ENCODE measurements at places on chromosomes 2 and 18.

DNA sequence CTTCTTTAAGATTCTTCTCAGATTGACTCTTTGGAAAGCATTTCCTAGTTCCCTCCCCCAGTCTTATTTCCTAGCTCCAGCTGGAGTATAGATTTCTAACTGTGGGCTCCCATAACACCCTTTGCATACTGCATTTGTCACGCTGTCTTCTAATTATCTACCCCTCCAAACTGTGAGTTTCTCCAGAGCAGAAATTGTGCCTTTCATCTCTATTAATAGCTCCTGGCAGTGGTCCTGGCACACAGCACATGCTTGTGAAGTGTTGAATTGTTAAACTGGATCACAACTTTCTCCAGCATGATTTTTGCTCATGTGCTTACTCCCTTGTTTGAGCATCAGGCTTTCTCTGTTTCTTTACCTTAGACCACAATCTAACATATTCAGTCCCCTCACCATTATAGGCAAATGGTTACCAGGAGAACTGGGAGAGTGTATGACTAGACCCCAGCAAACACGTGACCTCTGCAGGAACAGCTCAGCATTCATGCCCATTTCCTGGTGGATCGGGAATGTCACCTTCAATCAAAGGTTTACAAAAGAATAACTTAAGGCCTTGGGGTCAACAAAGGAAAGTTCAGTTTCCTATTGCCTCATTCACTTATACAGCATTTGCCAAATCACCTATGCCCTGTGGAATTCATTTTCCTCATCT, 175.7 kb upstream of the TANK start:
- no peak for DNase-seq

- no peak for DNase-seq
Measured at GRCh38 chr2:8026381-8026780, 655.5 kb upstream of the ID2 start.

- DNase-seq, result no peak
Measured at GRCh38 chr2:145961846-145962245, 1441.9 kb upstream of the ZEB2 start.

DNA sequence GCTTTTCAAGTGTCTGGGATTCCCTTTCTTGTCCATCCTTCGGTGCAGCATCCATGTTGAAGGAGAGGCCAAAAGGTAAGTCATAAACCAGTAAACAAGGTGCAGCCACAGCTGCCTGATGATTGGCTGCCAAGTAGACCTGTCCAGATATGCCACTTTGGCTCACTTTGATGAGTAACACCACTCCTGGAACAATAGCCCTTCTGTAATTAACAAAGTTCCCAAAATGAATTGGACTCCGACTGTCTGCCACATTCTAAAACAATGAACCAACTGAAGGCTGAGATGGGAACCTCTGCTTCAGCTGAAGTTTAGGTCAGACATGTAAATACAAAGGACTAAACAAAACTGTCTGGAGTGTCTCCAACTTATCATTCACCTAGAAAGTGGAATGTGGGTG, 82.2 kb upstream of the LGALSL start:
- DNase-seq, result peak; percentile 14

DNA sequence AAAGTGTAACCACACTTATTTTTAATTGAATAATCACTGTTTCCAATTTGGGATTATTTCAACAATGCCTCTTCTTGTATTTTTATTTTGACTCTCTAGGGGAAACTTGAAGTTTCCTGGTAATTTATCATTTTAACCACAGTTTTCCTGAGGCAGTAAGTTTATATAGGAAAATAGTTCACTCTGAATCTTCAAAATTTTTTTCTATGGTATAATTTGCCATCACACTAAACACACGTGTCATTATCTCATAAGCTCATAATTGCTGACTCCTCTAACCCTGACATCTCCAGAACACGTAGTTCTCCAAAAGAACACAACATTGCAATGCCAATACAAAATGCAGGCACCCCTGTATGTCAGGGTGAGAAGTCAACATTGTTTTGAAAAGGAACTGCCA, 102.2 kb upstream of the FZD7 start:
- DNase-seq, result no peak

DNA sequence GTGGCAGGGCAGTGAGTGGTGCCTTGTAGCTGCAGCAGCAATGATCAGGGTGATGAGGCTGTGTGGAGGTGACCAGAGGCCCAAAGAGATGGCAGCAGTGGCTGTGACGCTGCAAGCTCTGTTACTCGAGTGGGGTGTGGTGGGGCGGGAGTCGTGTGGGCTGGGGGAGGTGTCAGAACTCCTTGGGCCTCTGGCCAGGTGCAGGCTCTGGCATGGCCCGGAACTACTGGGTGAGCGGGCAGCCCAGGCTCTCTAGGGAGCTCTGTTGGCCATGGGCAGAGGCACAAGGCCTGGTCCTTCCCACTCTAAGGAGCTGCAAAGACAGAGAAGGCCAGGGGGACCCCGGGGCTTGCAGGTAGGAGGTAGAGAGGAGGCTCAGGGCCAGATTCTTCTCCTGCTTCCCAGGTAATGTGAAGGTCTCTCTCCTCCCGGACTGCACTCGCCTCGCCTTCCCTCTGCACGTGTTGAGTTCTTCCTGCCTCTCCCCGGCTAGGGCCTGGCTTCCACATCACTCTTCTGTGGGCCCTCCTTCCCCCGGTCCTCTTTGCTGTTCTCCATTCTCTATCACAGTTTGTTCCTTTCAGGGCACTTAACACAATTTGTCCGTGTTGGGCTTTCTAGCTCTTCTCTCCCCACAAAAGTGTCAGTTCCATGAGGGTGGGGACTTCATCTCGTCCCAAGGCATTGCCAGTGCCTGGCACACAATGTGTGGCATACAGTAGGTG, 114.8 kb downstream of the MCFD2 start:
- DNase-seq, result peak; percentile 19

- DNase-seq, result no peak
Measured at GRCh38 chr2:145740302-145740701, 1220.4 kb upstream of the ZEB2 start.

DNA sequence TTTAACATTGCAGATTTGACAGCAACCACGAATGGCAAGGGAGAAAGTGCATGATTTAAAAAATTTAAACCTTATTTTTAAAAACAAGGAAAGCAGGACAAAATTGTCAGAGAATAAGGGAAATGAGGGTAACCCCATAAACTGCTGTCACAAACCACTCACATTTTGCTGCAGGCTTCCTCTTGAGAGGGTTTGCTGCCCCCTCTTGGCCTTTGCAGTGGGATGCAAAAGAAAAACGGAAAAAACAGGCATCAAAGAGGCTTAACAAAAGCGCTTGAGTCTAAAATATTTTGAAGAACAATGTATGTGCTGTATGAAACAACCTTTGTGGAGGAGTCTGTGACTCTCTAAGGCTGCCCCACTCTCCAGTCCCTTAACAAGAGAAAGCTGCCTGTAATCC, 91.6 kb downstream of the TMX3 start:
- peak; percentile 45 for DNase-seq

DNA sequence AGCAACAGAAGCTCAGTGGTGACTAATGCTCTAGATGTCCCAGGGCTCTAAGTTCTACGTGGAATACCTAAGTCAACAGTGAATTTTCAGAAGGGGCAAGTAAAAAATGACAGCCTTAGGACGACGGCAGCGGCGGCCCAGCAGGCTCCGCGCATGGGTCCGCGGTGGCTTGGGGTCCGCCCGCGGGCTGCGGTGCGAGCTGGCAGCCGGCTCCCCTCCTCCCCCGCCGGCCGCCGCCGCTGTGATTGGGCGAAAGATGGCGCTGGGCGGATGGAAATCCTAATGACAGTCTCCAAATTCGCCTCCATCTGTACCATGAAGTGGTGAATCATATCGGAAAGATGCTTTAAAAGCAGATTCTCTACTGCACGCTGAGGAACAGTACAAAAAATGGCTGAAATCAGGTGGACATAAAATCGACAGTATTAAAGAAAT, 74.7 kb downstream of the HNRNPLL start:
- DNase-seq, result peak; percentile 66

GRCh38 chr18:52750995-52751394, 411.0 kb downstream of the DCC start:
- no peak for DNase-seq

DNA sequence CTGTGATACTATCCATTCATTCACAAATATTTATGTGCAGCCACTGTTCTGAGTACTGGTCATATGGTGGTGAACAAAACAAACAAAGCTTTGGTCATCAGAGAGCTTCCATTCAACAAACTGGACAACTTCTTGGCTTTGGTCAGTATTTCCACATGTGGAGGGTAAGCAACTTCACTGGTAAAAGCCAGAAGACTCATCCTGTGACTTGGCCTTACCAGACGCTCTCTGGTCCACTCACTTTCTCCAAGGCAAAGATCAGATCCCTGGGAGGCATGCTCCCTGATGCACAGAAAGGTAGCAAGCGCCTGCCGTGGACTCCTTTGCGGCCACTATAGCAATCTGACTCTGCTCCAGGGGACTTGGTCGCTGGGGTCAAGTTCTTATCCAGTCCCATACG, 179.5 kb downstream of the EN1 start:
- DNase-seq, result no peak

GRCh38 chr2:216727346-216728122, 32.2 kb upstream of the IGFBP5 start:
- no peak for DNase-seq

DNA sequence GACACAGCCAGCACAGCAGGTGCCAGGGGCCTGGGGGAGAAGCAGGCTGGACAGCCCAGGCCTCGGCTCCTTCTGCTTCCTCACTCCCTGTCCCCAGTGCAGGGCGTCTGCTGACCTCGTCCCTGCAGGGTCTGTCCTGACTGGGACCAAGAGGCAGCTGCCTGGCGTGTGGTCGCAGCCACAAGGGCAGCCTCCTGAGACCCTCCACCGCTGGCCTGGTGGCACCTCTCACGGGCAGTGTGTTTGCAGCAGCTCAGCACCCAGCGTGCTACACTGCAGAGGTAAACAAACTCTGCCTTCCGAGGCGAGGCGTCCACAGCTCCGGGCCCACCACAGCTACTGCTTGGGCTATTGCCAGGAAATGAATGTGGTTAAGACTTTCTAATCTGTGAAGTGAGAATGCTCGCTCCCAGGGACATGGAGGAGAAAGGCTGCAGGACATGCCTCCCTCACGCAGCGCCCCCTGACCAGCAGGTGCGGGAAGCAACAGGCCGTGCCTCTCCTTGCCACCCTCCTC, 46.1 kb upstream of the HPCAL1 start:
- DNase-seq, result no peak

DNA sequence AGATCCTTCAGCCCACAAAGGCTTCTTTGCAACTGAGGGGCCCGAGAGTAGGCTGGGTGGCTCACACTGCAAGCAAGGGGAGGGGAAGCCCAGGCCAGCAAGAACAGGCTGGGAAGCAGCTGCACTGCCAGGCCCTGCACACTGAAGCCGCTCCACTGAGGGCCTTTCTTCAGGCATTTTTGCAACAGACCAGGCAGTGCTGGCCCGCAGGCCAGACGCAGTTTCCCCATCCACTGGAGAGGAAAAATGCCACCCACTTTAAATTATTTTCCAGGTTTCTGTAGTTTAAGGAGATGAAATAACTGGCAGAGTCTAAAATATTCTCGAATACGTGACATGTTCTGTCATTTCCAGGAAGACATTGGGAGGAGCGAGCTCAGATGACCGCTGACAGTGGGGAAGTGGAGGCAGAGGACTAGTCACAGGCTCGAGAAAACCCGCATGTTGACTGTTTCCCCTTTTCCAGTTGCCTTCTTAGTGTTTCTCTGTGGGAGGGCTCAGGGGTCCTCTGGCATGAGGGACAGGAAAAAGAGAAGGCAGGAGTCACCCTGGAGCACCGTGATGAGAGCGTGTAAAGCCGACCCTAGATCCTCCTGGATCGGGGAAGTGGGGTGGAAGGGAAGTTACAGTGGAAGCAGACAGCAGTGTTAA, 53.3 kb upstream of the B3GNT7 start:
- no peak for DNase-seq

DNA sequence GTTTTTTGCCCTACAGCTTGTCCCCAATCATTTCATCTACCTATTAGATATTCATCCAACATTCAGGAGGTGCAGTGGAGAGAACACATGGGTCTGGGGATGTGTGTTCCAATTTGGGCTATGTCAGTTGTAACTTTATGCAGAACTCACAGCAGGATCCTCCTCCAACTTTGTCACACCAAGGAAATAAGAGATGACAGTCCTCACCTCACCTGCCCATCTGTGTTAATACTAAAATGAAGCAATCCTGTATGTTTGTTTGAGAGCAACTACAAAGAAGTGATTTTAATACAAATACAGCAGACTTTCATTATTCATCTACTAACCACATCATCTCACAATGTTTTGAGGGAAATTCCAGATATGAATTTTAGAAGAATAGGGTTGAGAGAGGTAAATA, 126.7 kb downstream of the ARHGAP15 start:
- DNase-seq, result no peak

GRCh38 chr2:176794392-176794791, 418.2 kb upstream of the HNRNPA3 start:
- DNase-seq, result no peak

DNA sequence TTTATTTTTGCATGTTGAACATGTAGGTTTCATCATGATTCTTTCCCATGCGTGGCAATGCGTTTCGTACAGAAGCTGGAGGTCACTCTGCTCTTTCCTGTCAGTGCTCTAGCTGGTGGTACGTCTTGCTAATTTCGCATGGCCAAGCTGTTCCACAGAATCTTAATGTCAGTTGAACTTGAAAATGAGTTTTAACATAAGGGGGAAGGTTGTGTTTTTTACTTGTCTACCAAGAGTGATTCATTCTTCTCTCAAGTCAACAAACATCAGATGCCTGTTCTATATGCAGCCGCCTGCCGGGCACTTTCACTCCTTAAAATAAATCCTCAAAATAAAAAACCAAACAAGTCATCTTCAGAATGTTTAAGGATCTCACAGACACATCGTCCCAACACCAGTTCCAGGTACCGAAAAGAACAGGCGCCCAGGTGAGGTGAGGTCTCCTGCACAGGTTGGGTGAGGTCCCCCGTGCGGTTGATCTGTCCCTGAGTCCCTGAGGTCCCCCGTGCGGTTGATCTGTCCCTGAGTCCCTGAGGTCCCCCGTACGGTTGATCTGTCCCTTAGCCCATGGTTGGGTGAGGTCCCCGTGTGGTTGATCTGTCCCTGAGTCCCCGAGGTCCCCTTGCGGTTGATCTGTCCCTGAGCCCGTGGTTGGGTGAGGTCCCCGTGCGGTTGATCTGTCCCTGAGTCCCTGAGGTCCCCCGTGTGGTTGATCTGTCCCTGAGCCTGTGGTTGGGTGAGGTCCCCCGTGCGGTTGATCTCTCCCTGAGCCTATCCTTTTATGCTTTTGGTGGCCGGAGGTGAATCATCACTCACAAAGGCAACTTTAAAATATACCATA, 57.0 kb upstream of the KCNG2 start:
- no peak for DNase-seq

DNA sequence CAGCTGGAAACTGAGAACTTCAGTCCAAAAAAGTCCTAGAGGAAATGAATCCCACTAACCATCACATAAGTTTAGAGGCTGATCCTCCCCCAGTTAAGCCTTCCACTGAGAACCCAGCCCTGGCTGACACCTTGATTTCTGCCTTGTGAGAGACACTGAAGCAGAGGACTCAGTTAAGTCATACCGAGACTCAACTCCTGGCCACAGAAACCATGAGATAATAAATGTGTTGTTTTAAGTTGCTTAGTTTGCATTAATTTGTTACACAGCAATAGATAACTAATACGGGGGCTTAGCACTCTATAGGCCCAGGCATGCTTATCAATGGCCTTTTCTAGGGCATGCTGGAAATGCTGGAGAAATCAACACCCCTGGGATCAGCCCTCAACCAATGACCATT, 3.4 kb upstream of the ADD2 start:
- no peak for DNase-seq

Data from activated CD8-positive, alpha-beta memory T cell treated with anti-CD3 and anti-CD28 coated beads, Interleukin-2, amount 10 ng/mL, durations not matched to agents 7 days and 5 days (primary cell).